ENCODE measurements at places on chromosomes 2 and 18.

DNA sequence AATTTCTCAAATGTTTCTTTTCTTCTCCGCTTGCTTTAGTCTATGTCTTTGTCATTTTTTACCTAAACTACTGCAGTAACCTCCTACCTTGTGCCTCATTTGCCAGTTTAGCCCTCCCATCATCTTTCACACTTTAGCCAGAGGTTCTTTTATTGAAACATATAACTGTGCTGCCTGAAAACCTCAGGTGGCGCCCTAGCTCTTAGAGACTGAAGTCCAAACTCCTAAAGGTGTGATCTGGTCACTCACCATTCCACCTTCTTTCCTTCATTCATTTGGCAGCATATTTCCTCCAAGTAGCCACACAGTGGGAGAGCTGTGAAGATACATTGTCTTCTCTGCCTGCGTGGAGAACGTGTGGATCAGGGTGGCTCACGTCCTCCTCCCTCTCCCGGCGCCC, 98.2 kb upstream of the MAPRE2 start:
- no peak for DNase-seq

GRCh38 chr2:143632751-143633374, 503.6 kb downstream of the ARHGAP15 start:
- DNase-seq = no peak

DNA sequence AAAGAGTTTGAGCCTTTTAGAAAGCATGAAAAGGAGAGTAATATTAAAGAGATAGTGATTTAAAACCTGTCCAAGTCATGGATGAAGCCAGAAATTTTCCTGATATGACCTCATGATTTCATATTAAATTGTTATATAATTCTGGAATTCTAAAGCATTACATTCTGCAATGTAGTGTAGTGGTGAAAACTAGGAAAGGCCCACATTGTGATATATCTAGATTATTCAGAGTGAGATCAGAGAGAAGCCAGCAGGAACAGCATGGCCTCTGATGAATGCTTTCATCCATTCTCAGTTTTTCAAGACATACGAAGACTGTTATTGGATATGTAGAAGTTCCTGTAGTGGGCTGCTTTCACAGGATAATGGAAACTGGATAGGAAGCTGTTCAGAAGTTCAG, 98.8 kb downstream of the LCLAT1 start:
- DNase-seq = no peak

DNA sequence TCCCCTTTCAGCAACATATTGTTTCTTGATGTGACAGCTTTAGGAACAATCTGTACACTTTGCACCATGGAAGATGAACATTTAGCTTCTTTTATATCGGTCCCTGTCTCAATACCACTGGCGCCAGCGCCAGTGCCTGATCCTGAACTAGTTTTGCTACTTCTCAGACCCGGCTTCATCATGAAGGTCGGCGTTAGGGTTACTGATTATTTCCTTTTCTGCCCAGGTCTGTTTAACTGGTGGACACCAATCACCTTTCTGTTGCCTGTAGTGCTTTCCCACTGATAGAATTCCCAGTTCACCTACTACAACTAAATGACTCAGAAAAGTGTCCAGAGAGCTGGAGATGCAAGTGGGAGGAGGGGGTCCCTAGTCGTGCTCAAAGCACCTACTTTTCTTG, 99.5 kb downstream of the MYCN start:
- no peak for DNase-seq

DNA sequence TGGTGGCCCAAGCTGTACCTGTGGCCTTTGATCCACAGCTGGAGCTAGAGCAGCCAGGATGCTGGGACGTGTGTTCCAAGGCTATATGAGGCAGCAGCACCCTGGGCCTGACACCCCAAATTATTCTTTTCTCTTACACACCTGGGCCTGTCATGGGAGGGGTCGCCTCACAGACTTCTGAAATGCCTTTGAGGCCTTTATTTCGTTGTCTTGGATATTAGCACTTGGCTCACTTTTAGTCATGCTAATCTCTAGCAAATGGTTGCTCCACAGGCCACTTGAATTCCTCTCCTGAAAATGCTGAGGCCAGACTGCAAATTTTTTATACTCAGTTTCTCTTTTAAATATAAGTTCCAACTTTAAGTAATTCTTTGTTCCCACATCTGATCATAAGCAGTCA, 22.0 kb upstream of the IL1R2 start:
- DNase-seq = no peak

- DNase-seq = no peak
Observed at GRCh38 chr2:108164318-108164717, 75.5 kb upstream of the SULT1C3 start.

DNA sequence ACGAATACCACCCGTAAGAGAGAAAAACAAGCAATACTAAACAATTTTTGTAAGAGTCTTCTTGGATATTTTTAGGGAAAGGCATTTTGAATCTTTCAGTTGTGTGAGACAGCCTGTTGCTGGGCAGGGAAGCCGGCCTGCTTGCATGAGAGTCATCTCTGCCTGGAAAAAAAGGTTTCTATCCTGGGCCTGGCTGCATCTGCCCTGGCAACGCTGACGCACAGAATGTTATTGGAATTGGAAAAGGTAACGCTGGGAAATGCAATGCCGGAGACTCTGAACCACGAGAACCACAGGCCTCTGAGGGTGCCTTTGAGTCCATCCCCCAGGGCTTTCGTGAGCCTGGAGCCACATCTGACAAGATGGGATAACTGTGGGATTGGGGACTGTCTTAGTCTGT, 17.9 kb upstream of the NPAS2 start:
- no peak for DNase-seq

- no peak for DNase-seq
Observed at GRCh38 chr2:180742801-180743200, 237.6 kb upstream of the UBE2E3 start.

DNA sequence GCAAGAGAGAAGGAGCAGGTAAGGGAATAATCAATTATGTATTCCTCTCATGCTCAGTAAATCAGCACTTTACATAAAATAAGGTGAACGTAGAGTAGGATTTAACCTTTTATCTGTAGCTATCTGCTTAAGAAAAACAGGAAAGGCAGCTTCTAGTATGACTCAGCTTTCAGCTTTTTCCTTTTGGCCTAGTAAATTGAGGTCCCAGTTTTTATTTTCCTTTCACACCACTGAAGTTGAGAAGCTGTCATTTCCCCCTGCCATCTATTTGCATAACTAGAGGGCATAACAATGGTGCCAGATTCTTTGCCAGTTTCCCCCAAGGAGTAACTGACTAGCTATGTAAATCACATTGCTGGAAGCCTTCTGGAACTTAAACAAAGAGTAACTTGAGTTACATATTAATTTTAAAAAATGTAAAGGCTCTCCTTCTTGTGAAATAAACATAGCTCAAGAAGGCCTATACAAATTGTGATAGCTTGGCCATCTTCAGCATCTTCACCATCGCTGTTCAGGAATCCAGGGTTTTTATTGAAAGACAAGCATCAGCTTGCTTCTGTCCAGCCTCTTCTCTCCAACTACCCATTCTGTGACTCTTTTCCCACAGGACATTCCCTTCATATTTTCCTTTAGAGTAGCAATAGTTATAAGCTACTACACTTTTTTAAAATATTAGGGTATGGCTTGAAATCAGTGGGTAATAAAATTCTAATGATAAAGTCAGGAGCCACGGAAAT, 97.0 kb downstream of the KYNU start:
- no peak for DNase-seq

GRCh38 chr2:68244456-68244855, 7.9 kb downstream of the PPP3R1 start:
- no peak for DNase-seq

GRCh38 chr2:233519787-233520611, 46.6 kb downstream of the USP40 start:
- DNase-seq = no peak

- no peak for DNase-seq
Observed at GRCh38 chr2:33806041-33806440, 206.9 kb upstream of the FAM98A start.

DNA sequence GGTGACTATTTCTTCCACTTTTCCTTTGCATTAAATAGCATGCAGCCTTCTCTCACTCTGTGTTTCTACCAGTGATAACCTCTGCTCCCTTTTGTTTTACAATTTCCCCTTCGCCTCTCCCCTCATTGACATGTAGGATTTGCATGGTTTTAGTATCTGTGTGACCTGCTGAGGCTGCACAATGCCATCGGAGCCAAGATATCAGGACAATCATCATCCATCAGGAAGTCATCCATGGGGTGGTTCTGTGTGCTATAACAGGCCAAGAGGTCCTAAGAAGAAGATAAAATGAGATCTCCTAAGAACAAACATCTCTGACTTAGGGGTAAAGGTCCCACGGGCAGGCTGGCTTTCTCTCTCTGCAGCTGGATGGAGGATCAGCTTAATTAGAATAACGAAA, 65.6 kb downstream of the EHD3 start:
- no peak for DNase-seq

- DNase-seq = no peak
Observed at GRCh38 chr18:44562986-44563385, 117.7 kb upstream of the SETBP1 start.

Data from stimulated activated CD8-positive, alpha-beta memory T cell treated with anti-CD3 and anti-CD28 coated beads, Interleukin-7, amount 100 ng/mL, for 24 hours (primary cell).